LHCN-M2 (cell line): ENCODE measurements at places on chromosomes 11 and 22. TPM values are rescaled to one million over a fixed set of nuclear protein-coding genes. Genes with fewer than 3 reads are reported as not detected.

SLC6A5 gene
- total RNA-seq: not detected in 2 replicates

GRCh38 chr11:8777907-8778767 lies 95.5 kb downstream of the RPL27A start:
- peak; percentile 91 for DNase-seq

DNA sequence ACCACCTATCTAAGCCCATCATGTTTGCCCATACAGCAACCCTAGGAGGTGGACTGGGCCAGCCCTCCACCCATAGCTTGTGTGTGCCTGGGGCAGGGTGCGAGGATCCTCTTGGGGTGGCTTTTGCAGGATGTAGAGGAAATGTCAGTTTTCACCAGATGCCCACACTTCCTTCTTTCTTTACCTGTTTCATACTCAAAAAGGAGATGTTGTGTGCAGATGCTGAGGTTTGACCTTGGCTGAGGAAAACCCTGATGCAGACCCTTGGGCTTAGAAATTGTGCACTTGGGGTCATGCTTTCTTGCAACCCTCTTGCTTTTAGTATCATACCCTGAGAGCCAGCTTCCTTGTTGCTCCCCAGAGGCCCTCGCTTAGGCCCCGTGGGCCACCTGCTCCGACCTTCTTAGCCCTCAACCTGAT lies 2.2 kb downstream of the HTR3A start:
- no peak for DNase-seq

GRCh38 chr11:78549624-78550409 lies 24.8 kb downstream of the NARS2 start:
- no peak for DNase-seq
